ENCODE measurements at places on chromosomes 12 and 14.

DNA sequence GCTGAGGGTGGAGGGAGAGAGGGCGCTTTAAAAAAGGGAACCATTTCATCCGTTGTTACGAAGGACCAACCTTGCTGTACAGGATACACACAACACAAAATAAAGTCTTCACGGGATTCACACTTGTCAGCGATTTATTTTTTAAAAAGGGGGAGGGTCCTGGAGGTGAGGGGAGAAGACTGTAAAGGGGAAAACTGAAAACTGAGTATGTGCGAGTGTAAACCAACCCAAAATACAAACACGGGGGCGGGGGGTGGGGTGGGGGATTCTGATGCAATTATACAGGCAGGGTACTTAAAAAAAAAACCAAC lies 499 bp upstream of the PRKAG1 start:
- no peak for DNase-seq

DNA sequence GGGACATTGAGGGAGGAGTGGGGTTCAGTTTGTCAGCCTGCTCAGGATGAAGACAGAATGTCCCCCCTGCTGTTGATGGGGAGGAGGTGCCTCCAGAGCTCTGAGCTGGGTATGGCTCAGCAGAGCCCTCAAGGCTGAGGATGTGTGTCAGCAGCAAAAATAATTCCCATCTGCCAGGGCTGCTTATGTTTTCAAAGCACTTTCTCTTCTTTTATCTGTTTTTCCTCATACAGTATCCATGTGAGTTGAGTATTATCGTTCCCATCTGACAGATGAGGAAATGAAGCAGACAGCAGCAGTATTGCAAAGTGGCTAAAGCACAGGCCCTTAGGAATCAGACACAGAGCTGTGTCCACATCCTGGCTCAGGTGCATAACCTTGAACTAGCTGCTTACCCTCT lies 94.1 kb downstream of the SLC8A3 start:
- no peak for DNase-seq

GRCh38 chr12:2627835-2628191 lies 167.0 kb upstream of the FKBP4 start:
- no peak for DNase-seq

DNA sequence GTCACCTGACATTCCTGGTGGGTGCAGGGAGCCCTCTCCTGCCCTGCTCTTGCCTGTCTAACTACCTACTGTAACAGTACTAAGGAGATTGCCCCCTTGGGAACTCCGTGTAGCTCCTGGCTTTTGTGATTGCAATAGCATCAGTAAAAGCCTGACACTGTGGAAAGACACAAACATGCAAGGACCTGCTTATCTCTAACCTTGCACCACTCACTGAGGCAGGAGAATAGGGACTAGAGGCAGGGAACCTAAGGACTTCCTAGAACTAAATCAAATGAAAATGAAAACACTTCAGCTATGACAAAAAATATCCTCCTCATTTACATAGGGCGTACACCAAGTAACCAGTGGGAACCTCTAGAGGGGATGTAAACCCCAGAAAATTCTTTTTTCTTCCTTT lies 28.5 kb downstream of the TUBA1A start:
- no peak for DNase-seq

DNA sequence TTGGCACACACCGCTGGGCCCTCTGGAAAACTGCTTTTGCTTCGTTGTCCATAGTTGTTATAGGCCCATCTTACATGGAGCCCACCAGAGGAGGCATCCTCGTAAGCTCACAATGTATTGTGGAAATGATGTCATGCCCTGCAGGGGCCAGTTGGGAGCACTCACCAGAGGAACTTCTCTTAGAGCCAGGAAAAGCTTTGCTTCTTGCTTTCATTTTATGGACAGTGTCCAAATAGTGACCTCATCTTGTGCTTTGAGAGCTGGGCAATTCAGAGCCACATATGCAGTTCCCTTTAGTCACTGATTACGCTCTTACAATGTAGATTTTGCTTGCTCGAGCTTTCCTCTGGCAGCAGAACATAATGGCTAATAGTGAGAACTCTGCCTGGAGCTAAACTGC lies 275.6 kb downstream of the AACS start:
- DNase-seq: no peak

DNA sequence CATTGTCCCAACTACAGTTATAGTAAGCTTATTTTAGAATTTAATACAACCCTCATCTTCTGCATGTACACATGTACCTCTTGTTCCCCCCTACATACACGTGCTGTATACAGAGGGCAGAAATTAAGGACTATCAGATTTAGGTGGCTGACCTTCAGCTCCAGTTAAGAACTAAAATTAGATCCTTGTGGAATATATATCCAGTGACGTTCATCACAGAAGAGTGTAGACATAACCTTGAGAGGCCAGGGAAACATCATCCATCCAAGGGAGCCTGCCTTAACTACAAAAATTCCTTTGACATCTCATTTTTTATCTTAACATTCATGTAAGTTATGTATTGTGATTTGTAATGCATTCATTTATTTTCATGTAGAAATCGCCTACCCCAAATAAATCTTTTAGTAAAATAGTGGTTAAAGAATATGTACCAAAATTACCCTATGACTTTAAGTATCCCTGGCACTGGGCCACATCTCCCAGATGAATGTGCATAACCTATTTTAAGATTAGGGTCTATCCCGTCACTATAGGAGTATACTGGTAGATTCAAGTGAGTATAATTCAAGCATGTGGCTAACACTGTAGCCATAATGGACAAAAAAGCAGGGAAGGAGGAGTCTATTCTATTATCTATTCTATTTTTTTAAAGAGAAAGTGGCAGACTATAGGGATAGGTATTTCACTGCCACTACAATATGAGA lies 27.5 kb downstream of the RIC8B start:
- DNase-seq: no peak

- no peak for DNase-seq
These were observed 970.7 kb upstream of the FBXO33 start for GRCh38 chr14:40402957-40403356.

DNA sequence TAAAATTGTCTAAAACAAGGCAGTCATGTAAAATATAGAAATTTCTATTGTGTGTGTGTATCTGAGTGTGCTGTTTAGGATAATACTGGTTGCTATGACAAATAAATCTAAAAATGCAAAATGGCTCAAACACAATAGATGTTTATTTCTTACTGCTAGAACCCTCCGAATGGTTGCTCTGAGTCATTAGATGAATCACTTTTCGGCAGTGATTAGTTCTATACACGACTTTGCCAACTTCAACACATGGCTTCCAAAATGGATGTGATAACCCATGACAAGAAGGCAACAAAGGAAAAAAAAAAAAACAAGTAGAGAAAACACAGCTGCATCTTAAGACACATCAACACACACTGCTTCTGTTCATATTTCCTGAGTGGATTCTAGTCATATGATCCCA lies 729.2 kb downstream of the AACS start:
- no peak for DNase-seq
